ENCODE measurements at places on chromosomes 12 and 14.
A peak's percentile ranks its signal among the peaks of the same experiment; 100 is the strongest.

- DNase-seq = no peak
These were observed 16.5 kb downstream of the HSPB8 start for GRCh38 chr12:119195256-119195655.

DNA sequence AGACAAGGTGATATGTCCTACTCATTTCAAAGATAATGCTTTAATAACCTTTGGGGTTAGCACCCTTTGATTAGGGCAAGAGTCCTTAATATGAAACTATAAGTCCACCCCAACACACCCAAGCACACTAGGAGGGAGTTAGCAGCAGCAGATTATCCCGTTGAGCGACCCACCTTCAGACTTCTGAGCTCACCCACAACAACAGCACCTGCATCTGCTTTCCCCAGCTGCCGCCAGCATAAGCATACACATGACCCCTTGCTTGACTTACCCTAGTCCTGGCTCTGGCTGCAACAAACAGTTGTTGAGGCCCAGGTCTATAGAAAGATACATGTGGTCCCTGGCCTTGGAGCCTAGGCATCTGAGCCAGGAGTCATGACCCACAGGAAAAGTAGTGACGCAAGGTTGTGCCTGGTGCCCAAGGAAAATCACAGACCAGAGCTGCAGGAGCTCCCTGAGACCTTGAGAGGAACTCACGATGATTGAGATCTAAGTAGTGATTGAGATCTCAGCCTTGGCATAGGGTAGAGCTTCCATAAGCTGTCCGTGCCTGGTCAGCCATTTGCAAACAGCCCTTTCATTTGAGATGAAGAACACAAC, 19.0 kb downstream of the ZDHHC22 start:
- DNase-seq = no peak

GRCh38 chr14:68669111-68669511, 123.8 kb downstream of the ZFP36L1 start:
- no peak for DNase-seq

DNA sequence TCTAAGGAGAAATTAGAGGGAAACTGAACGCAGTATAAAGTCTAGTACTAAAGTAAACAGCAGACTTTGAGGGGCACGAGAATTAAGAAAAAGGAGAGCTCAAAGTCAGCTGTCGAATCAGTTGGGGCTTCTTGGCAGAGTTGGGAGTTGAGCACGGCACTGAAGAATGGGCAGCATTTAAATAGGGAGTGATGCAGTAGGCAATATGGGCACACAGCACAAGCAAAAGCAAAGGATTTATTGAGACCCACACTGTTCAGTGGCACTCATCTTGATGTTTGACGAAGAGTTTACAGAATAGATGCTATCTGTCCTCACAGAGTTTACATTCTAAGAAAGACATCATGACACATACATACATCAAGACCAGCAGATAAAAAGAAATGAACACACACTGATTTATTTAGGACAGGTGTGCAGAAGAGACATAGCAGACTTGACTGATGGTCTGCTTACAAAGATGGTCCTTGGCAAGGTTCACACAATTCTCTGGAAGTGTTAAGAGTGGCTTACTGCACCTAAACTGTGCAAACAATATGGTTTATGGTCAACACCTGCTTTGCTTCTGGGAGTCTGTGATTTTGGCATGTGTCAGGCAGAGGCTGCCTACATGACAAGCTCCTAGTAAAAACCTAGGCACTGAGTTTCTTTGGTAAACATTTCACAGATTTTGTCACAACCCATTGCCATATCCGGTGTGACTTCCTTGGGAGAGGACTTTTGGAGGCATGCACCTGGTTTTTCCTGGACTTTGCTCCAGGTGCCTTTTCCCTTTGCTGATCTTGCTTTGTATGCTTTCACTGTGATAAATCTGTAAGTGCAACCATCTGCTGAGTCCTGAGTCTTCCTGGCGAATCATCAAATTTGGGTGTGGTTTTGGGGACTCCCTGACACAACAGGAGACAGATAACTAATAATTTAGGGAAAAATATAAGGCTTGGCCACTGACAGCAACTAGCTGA, 26.3 kb downstream of the ALKBH1 start:
- no peak for DNase-seq

GRCh38 chr14:73428353-73428824, 30.0 kb downstream of the NUMB start:
- no peak for DNase-seq

GRCh38 chr12:3028108-3028507, 49.1 kb upstream of the TSPAN9 start:
- DNase-seq = no peak

- no peak for DNase-seq
These were observed 70.8 kb upstream of the GNG2 start for GRCh38 chr14:51789596-51789995.

DNA sequence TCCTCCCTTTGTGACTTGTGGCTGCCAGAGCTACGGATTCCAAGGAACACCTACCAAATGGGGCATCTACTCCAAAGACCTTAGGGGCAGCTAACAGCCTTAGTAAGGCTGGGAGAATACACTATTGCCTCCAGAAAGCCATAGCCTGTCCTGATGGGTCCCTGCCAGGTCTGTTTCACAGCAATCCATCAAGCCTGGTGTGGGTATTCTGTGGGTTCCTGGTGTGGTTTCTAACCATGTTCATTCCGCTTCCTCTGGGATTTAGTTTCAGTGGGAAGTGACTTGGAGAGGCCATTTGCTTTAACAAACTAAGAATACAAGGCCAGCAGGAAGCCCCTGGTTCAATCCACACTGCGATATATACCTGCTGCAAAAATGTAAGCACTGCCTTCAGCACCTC, 220.5 kb downstream of the FOXN3 start:
- DNase-seq = no peak

GRCh38 chr12:93793983-93794382, 116.8 kb downstream of the CRADD start:
- DNase-seq = no peak

GRCh38 chr12:42725809-42726208, 136.3 kb upstream of the PRICKLE1 start:
- peak; percentile 53 for DNase-seq

- no peak for DNase-seq
These were observed 123.0 kb downstream of the FSCB start for GRCh38 chr14:44384093-44384492.

DNA sequence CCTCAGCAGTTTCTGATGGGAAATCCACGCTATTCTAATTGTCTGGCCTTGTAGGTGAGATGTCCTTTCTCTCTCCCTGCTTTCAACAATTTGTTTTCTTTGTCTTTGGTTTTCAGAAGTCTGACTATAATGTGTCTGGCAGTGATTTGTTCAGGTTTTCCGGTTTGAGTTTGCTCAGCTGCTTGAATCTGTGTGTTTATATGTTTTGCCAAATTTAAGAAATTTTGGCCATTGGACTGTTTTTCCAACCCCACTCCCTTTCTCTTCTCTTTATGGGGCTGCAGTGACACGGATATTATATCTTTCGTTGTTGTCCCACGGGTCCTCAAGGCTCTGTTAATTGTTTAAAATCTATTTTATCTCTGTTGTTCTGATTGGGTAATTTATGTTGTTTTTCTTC, 105.0 kb downstream of the ADGRD1 start:
- DNase-seq = no peak

DNA sequence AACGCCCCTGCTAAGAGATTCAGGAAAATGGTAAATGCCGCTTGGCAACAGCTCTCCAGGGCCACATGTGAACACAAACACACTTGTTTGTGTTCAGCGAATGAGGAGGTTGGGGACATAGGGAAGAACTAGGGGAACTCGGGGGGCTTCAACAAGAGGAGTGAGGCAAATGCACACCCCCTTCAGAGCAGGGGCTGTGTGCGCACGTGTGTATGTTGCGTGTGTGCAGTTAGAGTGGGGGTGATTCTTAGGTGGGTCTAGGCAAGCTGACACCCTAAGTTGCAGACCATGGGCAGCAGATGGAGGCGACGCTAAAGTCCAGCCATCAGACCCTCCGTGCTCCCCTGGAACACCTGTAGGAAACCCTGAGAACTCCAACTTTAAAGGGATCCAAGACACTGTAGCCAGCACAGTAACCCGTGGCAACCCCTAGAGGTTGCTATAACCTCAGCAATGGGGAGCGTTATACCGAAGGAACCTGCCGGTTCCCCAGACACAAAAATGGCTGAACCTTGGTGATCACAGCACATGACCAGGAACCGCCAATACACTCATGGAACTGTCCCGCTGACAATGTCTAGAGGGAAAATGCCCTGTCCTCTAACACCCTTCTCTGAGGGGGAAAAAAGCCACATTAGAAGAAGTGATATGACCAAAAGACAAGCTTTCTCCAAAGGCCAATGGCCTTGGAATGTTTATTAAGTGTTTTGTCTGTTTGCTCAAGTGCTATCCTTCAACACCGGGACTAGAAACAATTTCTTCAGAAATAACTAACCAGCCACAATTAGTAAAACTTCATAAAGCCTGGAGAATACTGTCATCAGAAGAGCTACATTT, 86.5 kb upstream of the CEP83 start:
- peak; percentile 24 for DNase-seq

All from AG09309 (cell line).